ENCODE measurements at places on chromosomes 7 and 10. TPM values are rescaled to one million over a fixed set of nuclear protein-coding genes. Genes with fewer than 3 reads are reported as not detected.
A peak's percentile ranks its signal among the peaks of the same experiment; 100 is the strongest.

DNA sequence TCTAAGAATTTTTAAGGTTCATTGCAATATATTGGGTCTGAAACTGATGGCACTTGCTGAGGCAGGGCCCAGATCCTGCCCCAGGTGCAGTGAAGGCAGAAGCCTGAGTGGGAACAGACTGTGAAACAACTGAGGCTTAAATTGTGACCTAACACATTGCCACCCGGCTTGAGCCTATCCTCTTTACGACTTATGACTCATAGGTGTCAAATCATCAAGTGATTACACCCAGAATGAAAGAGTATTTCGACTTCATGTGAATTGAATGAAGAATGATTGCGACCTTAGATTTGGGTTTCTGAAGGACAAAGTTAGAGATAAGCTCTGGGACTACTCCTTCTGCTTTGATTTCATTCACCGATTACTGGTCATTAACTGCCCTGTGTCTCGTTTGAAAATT lies 200.9 kb downstream of the CREB5 start:
- no peak overlapping the region for H3K4me3 ChIP-seq
- no peaks in the 10 kb centered on the region for H3K4me1 ChIP-seq
- H3K27ac ChIP-seq, result no peak overlapping the region
- DNase-seq, result no peak
- no peaks in the 10 kb centered on the region for H3K36me3 ChIP-seq

DNA sequence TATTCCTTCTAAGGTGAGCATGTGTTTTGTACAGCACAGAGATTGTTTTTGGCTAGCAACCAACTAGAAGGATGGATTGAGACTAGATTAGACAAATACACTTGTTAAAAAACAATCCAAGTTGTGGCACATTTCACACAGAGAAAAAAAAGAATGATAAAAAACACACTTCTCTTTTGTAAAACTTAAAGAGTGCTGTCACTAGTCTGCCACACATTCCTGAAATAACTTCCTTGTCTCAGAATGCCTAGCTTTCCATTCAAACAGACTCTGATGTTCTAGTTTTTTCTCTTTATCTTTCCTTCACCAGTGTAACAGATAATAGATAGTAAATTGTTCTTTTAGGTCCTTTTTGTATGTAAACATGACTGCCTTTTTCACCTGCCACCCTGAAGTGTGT lies 11.4 kb downstream of the DLD start:
- H3K27ac ChIP-seq, result no peak overlapping the region
- H3K4me1 ChIP-seq, result peaks cover 17% of the 10 kb centered on the region
- H3K36me3 ChIP-seq, result peaks cover 38% of the 10 kb centered on the region

GRCh38 chr7:70645876-70646351 lies 486.0 kb upstream of the GALNT17 start:
- DNase-seq, result no peak
- no peak overlapping the region for H3K27ac ChIP-seq
- no peak overlapping the region for H3K4me3 ChIP-seq
- no peaks in the 10 kb centered on the region for H3K36me3 ChIP-seq
- no peaks in the 10 kb centered on the region for H3K27me3 ChIP-seq
- peaks cover 20% of the 10 kb centered on the region for H3K4me1 ChIP-seq

GRCh38 chr10:95445223-95445836 lies 115.8 kb downstream of the SORBS1 start:
- no peak overlapping the region for H3K4me3 ChIP-seq
- no peaks in the 10 kb centered on the region for H3K4me1 ChIP-seq
- no peak overlapping the region for H3K27ac ChIP-seq

GRCh38 chr7:47492716-47493325 lies 89.1 kb downstream of the TNS3 start:
- H3K27ac ChIP-seq, result no peak overlapping the region
- DNase-seq, result no peak
- H3K4me1 ChIP-seq, result no peaks in the 10 kb centered on the region
- H3K27me3 ChIP-seq, result no peaks in the 10 kb centered on the region
- H3K4me3 ChIP-seq, result no peak overlapping the region

- no peak for DNase-seq
- no peak overlapping the region for H3K27ac ChIP-seq
- H3K4me3 ChIP-seq, result no peak overlapping the region
- no peaks in the 10 kb centered on the region for H3K4me1 ChIP-seq
- peaks cover 2% of the 10 kb centered on the region for H3K27me3 ChIP-seq
- no peaks in the 10 kb centered on the region for H3K36me3 ChIP-seq
Measured at GRCh38 chr10:45197816-45198485, 117.5 kb downstream of the OR13A1 start.

- no peak overlapping the region for H3K27ac ChIP-seq
- H3K4me3 ChIP-seq, result peak overlapping the region; percentile 58
- H3K4me1 ChIP-seq, result peaks cover 10% of the 10 kb centered on the region
- H3K36me3 ChIP-seq, result peaks cover 4% of the 10 kb centered on the region
- no peak for DNase-seq
- H3K27me3 ChIP-seq, result no peaks in the 10 kb centered on the region
Measured at GRCh38 chr7:100865938-100866728, 1.1 kb upstream of the TRIP6 start.

GRCh38 chr7:146090023-146090645 lies 26.5 kb upstream of the CNTNAP2 start:
- H3K27ac ChIP-seq, result no peak overlapping the region
- DNase-seq, result peak; percentile 27
- no peaks in the 10 kb centered on the region for H3K27me3 ChIP-seq
- no peaks in the 10 kb centered on the region for H3K4me1 ChIP-seq
- H3K4me3 ChIP-seq, result no peak overlapping the region

DNA sequence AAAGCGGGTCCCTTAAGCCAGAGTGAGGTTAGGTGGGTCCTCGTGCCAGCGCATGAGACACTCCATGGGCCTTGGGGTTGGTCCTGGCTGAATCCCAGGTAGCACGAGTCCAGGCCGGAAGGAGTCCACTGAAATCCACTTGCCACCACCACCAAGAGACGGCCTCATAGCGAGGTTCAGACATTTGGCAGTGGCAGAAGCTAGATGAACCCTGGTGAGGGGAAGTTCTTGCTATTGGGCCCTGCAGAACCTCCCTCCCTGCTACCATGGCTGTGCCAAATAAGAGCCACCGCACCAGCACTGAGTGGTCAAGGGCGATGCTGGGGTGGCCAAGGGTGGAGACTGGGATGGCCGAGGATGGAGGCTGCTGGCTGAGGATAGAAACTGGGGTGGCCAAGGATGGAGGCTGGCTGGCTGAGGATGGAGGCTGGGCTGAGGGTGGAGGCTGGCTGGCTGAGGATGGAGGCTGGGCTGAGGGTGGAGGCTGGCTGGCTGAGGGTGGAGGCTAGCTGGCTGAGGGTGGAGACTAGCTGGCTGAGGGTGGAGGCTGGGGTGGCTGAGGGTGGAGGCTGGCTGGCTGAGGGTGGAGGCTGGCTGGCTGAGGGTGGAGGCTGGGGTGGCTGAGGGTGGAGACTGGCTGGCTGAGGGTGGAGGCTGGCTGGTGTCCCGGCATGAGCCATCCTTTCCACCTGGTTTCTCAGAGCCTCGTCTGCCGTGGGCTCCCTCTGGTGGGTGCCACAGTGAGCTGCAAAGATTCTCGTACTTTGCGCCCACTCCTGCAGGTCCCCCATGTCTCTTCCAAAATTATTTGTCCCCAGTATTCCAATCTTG lies 88.2 kb downstream of the ELFN1 start:
- DNase-seq, result no peak
- no peaks in the 10 kb centered on the region for H3K4me1 ChIP-seq
- no peak overlapping the region for H3K4me3 ChIP-seq
- no peak overlapping the region for H3K27ac ChIP-seq

GRCh38 chr10:116269619-116270018 lies 3.4 kb downstream of the GFRA1 start:
- no peaks in the 10 kb centered on the region for H3K4me1 ChIP-seq
- H3K27me3 ChIP-seq, result peaks cover 2% of the 10 kb centered on the region
- H3K4me3 ChIP-seq, result no peak overlapping the region
- no peak for DNase-seq
- no peak overlapping the region for H3K27ac ChIP-seq
- H3K36me3 ChIP-seq, result no peaks in the 10 kb centered on the region

GRCh38 chr7:148772297-148773089 lies 73.8 kb downstream of the CUL1 start:
- no peak overlapping the region for H3K27ac ChIP-seq
- H3K36me3 ChIP-seq, result peaks cover 15% of the 10 kb centered on the region
- DNase-seq, result no peak
- H3K4me3 ChIP-seq, result no peak overlapping the region
- H3K27me3 ChIP-seq, result no peaks in the 10 kb centered on the region
- peaks cover 24% of the 10 kb centered on the region for H3K4me1 ChIP-seq

GRCh38 chr7:90582164-90582563 lies 14.0 kb upstream of the CDK14 start:
- H3K27ac ChIP-seq, result no peak overlapping the region
- H3K27me3 ChIP-seq, result no peaks in the 10 kb centered on the region
- no peaks in the 10 kb centered on the region for H3K36me3 ChIP-seq
- no peaks in the 10 kb centered on the region for H3K4me1 ChIP-seq
- no peak for DNase-seq

- H3K27me3 ChIP-seq, result no peaks in the 10 kb centered on the region
- H3K27ac ChIP-seq, result no peak overlapping the region
- H3K36me3 ChIP-seq, result no peaks in the 10 kb centered on the region
- H3K4me3 ChIP-seq, result no peak overlapping the region
- no peak for DNase-seq
- no peaks in the 10 kb centered on the region for H3K4me1 ChIP-seq
Measured at GRCh38 chr10:79399223-79399831, 46.1 kb downstream of the ZCCHC24 start.

- peaks cover 76% of the 10 kb centered on the region for H3K4me1 ChIP-seq
- H3K27ac ChIP-seq, result no peak overlapping the region
- DNase-seq, result no peak
- H3K36me3 ChIP-seq, result peaks cover 92% of the 10 kb centered on the region
Measured at GRCh38 chr7:139078399-139078798, 31.1 kb downstream of the ZC3HAV1 start.

- no peaks in the 10 kb centered on the region for H3K27me3 ChIP-seq
- H3K36me3 ChIP-seq, result no peaks in the 10 kb centered on the region
- peaks cover 10% of the 10 kb centered on the region for H3K4me1 ChIP-seq
- DNase-seq, result no peak
Measured at GRCh38 chr7:149317986-149318672, 56.1 kb downstream of the ZNF783 start.

- H3K36me3 ChIP-seq, result no peaks in the 10 kb centered on the region
- H3K4me1 ChIP-seq, result peaks cover 8% of the 10 kb centered on the region
- H3K4me3 ChIP-seq, result peak overlapping the region; percentile 59
- no peaks in the 10 kb centered on the region for H3K27me3 ChIP-seq
- peak overlapping the region; percentile 98 for H3K27ac ChIP-seq
Measured at GRCh38 chr7:152464312-152465118, 28.7 kb upstream of the KMT2C start.

DNA sequence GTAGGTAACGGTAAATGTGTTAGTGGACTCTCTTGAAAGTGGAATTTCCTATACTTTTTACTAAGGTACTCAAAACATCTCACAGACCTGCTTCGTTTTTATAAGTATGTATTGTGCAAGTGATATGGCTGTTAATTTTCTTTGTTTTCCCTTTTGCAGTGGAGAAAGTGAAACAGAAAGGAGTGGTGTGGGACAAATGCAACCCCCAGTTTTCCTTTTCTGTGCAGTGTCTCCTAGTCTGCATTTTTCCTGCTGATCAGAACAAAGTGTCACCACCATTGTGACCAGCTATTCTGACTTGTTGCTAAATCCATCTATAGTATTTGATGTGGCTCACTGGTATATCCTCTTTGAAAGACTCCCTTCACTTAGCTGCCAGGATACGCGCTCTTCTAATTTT lies 410.0 kb downstream of the EXOC4 start:
- H3K27ac ChIP-seq, result no peak overlapping the region
- no peak overlapping the region for H3K4me3 ChIP-seq
- no peak for DNase-seq
- no peaks in the 10 kb centered on the region for H3K27me3 ChIP-seq
- H3K36me3 ChIP-seq, result no peaks in the 10 kb centered on the region

DNA sequence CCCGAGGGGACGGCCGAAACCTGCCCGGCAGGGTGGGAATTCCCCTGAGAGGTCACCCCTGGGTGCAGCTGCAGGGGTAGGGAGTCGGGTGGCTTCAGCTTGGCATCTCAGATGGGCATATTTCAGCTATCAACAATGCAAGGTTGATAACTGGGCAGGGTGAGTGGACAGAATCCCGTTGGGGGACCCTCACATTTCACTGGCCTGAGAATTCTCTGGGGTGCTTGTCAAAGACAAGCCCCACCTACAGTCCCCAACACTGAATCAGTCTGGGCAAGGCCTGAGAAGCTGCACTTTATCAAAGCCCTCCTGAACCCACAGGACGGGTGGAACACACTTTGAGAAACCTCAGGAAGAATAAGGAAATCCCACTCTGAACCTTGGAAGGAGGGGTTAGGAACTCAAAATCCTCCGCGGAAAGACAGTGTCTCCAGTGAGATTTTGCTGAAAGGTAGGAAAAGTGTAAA lies 3.1 kb downstream of the RGS10 start:
- H3K4me3 ChIP-seq, result no peak overlapping the region
- H3K27me3 ChIP-seq, result no peaks in the 10 kb centered on the region
- peaks cover 76% of the 10 kb centered on the region for H3K4me1 ChIP-seq
- peak overlapping the region; percentile 40 for H3K27ac ChIP-seq
- H3K36me3 ChIP-seq, result no peaks in the 10 kb centered on the region

- no peak overlapping the region for H3K27ac ChIP-seq
- peaks cover 44% of the 10 kb centered on the region for H3K4me1 ChIP-seq
- no peak for DNase-seq
- H3K27me3 ChIP-seq, result no peaks in the 10 kb centered on the region
Measured at GRCh38 chr7:141698247-141699015, 3.5 kb downstream of the DENND11 start.

LAMTOR4 gene
- 189 TPM for total RNA-seq

DLX6 gene
- total RNA-seq, result not detected

FBXW4 gene
- total RNA-seq, result 96.6 TPM

PAOX gene
- total RNA-seq, result 9.1 TPM

CALN1 gene
- total RNA-seq, result not detected

NUTM2E gene
- total RNA-seq, result 1.1 TPM

SEC61A2 gene
- 13.4 TPM for total RNA-seq

CPEB3 gene
- total RNA-seq, result 3.8 TPM

CAMK2G gene
- 70.4 TPM for total RNA-seq

GNAI1 gene
- 0.49 TPM for total RNA-seq

OR2A7 gene
- total RNA-seq, result 3.9 TPM

MINDY4 gene
- total RNA-seq, result 1.5 TPM

MUC3A gene
- total RNA-seq, result not detected

SERPINE1 gene
- 0.11 TPM for total RNA-seq
